ENCODE measurements at places on chromosomes 7 and 10.

DNA sequence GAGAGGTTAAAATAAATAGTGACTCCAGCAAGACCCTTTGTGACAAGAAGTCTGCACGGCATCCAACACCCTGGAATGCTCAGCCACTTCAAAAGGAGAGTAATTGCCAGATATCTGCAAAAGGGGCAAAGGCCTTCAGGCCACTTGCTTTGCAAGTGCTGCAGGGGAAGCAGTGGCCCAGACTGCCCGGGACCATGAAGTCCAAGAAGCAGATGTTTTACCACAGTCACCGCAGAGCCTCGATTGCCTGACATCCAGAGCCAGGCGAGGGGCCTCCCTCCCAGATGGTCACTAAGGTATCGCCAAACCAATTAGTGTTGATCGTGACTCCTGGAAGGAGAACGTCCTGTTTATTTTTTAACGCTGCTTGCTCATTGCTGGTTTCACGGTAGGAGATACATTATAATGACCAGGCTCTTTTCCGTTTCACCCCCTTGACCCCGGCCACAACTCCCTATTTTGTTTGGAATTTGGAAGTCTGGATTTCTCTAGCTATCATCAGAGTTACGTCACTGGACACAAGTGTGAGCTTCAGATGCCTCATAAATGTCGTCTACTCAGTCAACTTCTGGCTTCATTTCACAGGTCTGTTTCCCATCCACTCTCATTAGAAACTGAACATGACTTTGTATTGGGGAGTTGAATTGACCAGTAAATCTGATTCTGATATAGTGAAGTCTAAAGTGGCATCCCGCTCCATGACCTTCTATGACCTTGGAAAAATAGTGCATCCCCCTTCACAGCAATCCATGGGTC is 276.2 kb downstream of the WDR11 start:
- no peak for DNase-seq

DNA sequence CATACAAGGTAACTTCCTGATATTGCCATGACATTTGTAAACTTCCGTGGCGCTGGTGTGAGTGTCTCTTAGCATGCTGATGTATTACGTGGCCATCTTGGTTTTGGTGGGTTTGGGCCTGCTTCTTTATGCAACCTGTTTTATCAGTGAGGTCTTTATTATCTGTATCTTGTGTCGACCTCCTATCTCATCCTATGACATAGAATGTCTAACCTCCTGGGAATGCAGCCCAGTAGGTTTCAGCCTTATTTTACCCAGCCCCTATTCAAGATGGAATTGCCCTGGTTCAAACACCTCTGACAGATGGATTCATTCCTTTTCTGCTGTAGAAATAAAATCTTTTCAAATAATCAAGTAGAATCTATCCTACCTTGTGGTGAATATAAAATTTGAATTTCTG is 23.0 kb upstream of the GPR141 start:
- no peak for DNase-seq

DNA sequence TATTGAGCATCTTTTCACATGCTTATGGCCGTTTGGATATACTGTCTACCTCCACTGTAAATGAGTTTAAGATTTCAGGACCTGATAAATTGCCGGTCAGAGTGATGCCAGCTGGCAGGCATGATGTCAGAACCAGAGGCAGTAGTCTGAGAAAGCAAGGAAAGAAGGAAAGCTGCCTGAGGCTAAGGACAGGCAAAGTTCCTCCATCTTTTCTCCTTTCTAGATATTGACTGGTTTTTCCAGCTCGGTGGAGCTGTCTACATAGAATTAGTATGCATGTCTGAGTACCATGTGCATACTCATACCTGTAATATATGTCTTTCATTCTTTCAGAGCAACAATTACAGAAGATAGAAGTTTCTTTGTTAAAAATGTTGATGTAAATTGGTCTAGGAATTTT is 52.3 kb downstream of the CDCA7L start:
- no peak for DNase-seq

DNA sequence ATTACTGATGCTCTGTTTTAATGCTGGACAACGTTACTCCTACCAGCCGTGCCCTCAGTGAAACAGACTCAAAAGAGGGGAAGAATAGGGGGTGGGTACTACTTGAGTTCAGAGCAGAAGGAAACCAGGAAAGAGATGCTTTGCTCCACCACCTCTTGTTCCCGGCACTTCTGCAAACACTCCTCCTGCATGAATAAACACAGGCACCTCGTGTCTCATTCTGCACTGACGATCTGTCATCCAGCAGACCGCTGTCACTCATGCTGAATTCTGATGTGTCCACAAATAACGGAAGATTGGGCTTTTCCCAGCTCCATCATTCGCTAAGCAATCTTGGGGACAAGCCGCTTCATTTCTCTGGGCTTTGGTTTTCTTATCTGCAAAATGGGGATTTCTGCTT is 26.7 kb downstream of the YWHAG start:
- no peak for DNase-seq

DNA sequence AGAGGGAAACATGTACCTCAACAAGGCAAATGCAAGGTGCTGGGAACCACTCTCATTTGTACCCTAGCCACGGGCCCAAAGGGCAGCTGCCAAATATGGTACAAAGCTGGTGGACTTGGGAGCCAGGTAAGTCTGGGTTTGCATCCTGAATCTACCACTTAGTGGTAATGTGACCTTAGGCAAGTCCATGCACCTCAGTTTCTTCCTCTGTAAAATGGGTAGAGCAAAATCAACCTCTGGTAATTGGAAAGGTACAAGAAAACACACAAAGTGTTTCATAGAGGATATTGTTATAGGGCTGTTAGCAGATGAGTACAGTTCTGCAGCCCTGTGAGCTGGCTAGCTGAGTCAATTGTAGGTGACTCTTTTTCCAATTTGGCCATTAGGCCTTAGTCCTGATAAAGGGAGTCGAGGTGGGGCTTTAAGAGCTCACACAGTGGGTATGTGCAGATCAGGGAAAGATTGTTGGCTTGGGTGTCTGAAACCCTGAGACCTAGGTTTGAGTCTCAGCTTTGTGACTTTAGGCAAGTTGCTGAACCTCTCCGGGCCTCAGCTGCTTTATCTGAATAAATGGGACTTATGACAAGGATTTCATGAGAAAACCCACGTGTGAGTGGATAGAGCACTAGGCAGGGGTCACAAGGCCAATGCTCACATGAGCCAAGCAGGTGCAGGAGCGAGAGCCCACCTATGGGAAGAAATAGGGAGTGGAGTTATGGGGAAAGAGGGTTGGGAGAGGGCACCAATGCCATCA is 121.3 kb upstream of the GDF10 start:
- DNase-seq, result no peak

DNA sequence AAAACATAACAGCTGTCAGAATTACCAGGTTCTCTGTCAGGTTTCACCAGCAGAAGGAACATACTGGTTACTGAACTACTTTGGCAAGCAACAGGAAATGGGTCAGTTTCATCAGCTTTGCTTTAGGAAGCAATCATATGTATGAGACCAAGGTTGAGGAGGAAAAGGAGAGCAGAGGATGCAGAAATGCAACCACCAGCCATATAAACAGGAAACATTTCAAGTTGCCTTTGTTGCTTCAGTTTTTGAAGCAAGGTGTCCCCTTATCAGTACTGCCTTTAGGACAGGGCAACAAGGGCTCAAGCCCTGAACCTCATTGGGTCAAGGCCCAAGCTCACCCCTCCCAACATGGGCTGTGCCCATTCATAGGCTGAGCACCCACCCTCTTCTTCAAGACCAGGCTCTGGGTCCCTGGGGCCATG is 10.2 kb downstream of the HIPK2 start:
- DNase-seq, result no peak

DNA sequence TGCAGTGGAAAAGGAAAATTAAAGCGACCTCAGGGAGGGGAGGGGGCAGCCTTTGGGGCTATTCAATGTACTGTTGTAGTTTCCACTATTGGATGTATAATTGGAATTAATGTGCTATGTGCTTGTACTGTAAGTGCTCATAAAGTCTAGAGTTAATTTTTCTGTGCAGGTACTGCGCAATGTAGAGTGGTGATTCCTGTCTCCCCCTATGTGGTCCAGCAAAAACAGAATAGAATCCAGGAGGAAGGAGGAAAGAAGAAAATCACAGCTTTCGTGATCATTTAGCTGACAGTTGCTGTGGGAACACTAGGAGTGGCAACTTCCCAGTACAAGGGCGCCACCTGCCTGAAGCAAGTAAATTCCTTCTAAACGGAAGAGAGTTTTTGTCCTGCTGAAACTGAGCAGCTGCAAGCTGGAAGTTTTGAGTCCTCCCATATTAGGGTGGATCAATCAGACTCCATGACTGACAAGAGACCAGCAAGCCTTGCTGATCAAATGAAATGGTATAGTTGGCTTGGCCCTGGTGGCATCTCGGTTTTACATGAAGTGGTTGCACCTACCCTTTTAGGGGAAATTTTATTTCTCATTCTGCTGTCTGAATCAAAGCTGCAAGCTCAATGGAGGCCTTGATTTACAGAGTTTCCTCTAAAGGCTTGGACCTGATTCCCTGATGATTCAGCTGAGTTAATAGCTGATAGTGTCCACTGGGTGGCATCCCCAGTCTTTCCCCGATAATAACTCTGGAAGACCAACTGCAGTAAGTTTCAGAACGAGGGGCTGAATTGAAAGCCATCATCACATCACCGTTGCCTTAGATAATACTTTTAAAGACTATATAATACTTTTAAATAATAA is 299.8 kb downstream of the HGF start:
- DNase-seq, result peak; percentile 49

GRCh38 chr7:103765901-103766300 is 223.6 kb downstream of the RELN start:
- no peak for DNase-seq

DNA sequence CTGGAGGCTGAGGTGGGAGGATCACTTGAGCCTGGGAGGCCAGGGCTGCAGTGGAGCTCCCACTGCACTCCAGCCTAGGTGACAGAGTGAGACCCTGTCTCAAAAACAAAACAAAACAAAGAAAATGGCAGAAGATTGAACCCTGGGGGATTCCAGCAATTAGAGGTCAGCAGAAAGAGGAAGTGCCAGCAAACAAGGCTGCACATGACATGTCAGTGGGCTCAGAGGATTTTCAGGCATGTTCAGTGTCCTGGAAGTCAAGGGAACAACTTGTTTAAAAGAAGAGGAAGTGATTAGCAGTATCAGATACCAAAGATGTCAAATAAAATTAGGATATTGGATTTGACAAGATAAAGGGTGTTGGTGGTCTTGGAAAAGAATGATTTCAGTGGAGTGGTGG is 32.3 kb downstream of the RAB18 start:
- no peak for DNase-seq

GRCh38 chr10:1287971-1288401 is 231.8 kb downstream of the WDR37 start:
- no peak for DNase-seq

DNA sequence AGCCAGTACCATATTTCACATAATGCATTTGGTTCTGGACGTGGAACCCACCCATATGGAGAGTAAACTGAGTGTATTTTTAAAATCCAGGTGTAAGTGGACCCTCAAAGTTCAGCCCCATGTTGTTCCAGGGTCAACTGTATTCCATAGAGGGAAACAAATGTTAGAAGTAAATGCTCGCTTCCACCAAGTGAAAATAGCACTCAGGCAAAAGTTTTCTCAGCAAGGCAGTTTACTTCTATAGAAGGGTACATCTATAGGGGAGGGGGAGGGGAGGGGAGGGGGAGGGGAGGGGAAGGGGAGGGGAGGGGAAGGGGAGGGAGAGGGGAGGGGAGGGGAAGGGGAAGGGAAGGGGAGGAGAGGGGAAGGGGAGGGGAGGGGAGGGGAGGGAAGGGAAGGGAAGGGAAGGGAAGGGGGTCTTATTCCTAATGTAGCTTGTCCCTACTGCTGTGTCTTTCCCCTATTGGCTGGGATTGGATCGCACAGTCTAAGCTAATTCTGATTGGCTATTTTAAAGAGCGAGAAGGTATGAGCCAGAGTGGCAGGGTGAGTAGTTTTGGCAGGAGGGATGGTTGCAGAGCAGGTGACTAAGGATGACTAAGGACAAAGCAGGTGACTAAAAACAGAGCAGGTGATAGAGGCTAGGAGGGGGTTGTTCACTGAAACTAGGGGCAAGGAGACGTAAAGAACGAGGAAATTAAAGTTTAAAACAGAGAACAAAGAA is 29.1 kb downstream of the GARIN1A start:
- DNase-seq, result no peak

GRCh38 chr10:20714518-20714917 is 182.6 kb downstream of the NEBL start:
- DNase-seq, result no peak

DNA sequence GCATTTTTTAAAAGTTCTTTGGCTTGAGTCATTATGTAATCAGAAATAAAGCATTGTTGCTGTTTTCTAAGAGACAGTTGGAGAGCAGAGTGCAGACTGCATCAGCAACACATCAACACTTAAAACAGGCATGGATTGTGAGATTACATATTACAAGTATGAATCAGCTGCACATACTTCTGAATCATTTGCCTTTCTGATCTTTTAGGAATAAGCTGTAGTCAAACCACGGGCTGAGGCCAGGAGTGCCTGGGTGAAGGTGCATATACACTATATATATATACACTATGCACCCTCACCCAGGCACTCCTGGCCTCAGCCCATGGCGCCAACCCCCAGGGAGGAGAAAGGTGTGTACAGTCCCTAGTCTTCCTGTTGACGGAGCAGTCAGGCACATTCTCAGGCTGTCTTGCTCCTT is 52.4 kb upstream of the DLX6 start:
- DNase-seq, result no peak

GRCh38 chr10:20835335-20835734 is 61.8 kb downstream of the NEBL start:
- DNase-seq, result no peak

DNA sequence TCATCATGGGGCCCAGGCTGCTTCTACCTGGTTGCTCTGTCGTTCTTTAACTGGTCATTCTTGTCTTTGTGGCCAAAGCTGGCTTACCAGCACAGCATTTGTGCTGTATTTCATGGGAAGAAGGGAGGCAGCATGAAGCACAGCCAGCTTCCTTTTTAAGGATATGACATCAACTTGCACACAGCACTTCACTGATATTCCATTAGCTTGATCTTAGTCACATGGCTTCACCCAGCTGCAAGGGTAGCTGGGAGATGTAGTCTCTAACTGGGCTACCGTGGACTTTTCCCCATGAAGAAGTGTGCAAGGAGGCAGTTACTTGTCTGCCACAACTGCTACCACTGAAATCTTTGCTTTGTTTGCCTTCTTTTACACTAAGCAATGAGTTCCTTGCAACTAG is 525.2 kb downstream of the LRMDA start:
- no peak for DNase-seq

DNA sequence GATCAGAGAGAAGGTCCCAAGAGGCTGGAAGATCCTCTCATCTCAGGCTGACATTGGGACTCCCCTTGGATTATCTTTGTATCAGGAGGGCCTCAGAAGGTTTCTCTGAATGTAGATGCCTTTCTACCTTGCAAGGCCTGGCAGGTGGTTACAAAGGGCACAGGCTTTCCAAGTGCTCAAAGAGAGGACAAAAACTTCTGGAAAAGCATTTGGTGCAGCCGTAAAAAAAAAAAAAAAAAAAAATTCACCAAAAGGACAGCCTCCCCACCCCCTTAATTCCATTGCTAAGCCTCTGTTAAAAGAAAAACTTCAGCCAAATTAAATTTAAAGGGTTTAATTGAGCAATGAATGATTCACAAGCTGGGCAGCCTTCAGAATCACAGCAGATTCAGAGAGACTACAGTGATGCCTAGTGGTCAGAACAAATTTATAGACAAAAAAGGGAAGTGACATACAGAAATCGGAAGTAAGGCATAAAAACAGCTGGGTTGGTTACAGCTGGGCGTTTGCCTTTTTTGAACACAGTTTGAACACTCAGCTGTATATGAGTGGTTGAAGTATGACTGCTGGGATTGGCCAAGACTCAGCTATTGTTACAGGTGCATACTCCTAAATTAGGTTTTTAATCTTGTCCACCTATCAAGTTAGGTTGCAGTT is 42.5 kb upstream of the LRGUK start:
- DNase-seq, result no peak

GRCh38 chr7:115728518-115728917 is 302.0 kb downstream of the TFEC start:
- DNase-seq, result no peak
